SW 1271 (cell line): ENCODE measurements at places on chromosomes 6 and 20.

DNA sequence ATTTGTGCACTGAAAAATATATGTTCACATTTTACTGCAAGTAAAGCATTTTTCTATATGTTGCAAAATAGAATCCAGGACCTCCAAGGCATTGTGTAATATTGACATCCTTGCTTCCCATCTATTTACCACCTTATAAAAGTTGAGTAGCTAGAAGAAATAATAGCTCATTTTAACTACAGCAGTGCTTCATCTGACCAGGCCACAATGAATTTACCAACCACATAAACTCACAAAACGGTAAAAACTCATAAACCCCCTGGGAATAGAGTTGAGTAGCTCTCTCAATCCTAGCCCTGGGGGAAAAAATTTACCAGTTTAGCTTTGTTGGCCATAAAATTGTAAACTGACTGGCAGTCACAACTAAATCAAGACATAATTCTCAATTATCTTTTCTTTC is 3.9 kb downstream of the ATXN1 start:
- DNase-seq: no peak

DNA sequence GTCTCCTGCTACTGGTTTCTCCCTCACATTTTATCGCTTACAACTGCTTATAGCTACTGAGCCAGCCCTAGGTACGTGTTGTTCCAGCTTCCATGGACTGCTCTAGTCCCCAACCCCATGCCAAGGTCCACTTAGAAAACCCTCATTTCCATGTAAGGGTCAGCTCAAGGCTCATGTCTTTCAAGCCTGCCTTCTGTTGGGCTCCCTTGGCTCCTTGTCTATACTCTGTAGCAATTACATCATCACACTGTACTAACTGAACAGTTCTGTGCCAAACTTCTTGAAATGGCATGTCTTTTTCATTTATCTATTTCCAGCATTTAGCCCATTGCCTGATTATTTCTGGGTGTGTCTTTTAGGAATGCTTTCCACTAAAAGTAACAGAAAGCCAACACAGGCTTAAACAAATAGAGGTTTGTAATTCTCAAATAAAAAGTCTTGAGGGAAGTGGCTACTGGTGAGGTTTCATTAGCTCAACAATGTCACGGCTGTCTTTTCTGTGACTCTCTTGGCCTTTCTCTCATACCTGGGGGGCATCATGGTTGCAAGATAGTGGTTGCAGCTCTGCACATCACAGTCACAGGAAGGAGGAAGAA is 317.6 kb downstream of the TPBG start:
- no peak for DNase-seq

GRCh38 chr6:101454106-101454676 is 60.7 kb downstream of the GRIK2 start:
- no peak for DNase-seq

DNA sequence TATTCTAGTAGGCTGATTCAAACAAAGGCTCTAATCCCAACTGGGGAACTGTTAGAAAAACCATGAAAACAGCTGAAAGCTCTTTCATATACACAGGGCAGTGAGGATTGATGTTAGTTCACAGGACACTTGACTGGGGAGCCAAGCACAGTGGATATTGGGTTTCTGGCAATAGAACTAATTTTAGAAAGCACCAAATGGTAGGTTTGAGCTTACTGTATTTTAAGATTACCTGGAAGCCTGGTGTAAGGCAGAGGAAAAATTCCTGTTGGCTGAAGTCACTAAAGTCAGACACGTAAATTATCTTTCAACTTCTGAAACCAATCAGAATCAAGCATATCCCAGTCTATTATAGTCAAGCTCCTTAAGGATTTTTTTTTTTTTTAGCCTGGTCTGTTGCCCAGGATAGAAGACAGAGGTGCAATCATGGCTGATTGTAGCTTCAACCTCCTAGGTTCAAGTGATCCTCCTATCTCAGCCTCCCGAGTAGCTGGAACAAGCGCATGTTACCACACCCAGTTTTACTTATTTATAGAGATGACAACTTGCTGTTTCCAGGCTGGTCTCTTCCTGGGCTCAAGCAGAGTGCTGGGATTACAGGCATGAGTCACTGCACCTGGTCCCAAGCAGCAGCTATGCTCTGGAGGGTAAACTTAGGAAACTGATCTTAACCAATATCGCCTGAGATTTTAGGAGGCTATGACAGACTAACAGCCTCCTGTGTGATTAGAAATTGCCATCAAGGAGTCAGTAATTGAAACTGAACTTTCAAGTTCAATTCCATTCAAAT is 32.5 kb upstream of the SYNCRIP start:
- peak; percentile 53 for DNase-seq

DNA sequence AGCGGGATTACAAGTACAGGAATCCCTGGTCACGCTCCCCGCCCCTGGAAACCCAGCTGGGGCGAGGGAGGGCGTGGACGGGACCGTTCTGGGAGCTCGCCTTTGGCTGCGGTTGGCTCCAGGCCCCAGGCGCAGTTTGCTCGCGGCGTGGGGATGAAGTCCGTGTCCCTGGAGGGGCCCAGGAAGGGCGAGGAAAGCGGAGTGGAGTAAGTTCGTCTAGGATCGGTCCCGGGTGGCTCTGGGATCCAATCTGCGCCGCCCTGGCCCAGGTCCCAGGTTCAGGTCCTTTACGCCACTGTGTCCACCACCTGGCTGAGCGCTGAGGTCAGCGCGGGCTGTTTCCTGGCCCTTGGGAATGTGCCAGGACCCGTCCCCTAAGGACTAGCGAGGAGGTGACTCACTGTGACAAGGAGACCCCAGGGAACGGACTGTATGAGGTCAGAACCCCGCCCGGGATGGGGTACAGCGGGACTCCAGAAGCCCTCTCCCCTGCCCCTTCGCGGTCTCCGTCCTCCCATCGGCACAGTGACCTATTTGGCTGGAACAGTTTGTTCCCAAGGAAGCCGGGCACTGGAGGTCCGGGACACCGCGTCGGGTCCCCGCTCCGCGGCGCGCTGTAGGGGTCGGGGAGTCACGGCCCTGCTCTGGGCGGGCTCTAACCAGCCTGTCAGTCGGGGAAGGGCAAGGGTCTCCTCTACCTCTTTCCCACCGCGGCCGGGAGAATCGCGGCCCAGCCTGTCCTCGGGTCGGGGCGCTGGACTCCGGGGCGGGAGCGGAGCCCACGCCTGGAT is 724 bp downstream of the CDKN1A start:
- peak; percentile 54 for DNase-seq

GRCh38 chr6:151325075-151326050 is 66.0 kb downstream of the ZBTB2 start:
- DNase-seq: peak; percentile 72

GRCh38 chr6:25548451-25548850 is 103.6 kb upstream of the SCGN start:
- no peak for DNase-seq
